ENCODE measurements at places on chromosomes 7 and 10. TPM values are rescaled to one million over a fixed set of nuclear protein-coding genes. Genes with fewer than 3 reads are reported as not detected.

Gene TUBAL3
- total RNA-seq = not detected

Gene CNNM1
- total RNA-seq = 0.36 TPM

Gene ARHGAP21
- total RNA-seq = 270 TPM

Gene HOXA13
- total RNA-seq = not detected

Gene OR2A1
- 0.12 TPM for total RNA-seq

Gene FLNC
- 107 TPM for total RNA-seq

Gene ZNF138
- 3.3 TPM for total RNA-seq

Gene MBL2
- not detected for total RNA-seq

All from hair follicle dermal papilla cell (primary cell).